ENCODE measurements at places on chromosomes 12 and 14. TPM values are rescaled to one million over a fixed set of nuclear protein-coding genes. Genes with fewer than 3 reads are reported as not detected.

GZMH gene
- 0.30 TPM for polyA plus RNA-seq

GRCh38 chr12:132619386-132620112, 973 bp downstream of the P2RX2 start:
- DNase-seq, result no peak

- DNase-seq, result no peak
These were observed 144.1 kb upstream of the BTG1 start for GRCh38 chr12:92289629-92290349.

PLEKHD1 gene
- polyA plus RNA-seq, result 0.62 TPM

- DNase-seq, result no peak
These were observed 126.6 kb downstream of the ZFP36L1 start for GRCh38 chr14:68666236-68666635.

MYO1A gene
- 0.57 TPM for polyA plus RNA-seq

DNA sequence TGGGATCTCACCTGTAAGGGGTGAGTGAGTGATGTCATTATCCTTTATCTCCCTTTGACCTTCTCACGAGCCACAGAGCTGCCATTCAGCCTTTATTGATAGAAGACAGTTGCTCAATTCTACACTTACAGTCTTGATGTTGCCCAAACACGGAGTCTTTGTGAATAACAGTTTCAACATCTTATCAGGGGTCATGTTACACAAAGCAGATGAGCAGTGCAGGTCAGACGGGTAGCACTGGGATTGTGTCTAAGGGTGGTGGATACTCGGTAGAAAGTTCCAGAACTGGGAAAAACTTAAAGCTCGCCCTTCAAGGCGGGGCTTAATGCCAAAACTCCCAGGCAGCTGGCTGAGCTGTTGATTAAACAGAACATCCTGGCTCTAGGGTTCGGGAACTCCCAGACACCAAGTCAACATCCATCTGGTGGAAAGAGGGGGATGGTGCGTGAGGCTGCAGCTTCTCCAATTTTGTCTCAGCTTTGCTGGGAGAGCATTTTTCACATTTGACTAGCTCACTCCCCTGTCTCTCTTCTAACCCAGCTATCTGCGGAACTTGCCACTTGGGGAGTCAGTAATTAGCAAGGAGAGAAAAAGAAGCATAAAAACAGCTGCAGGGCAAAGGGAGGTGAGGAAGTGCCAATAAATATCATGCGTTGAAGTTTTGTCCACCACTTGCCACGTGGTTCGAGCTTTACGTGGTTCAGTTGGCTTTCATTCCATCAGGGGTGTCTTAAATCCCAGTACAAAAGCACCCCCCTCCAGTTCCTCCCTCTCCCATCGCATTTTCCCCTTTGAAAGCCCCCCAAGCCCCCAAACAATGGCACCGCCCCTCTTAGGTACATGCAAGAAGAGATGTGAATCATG, 31.0 kb downstream of the FOXN4 start:
- DNase-seq, result peak; percentile 67

- no peak for DNase-seq
These were observed 277.9 kb downstream of the SSPN start for GRCh38 chr12:26473291-26473690.

DNA sequence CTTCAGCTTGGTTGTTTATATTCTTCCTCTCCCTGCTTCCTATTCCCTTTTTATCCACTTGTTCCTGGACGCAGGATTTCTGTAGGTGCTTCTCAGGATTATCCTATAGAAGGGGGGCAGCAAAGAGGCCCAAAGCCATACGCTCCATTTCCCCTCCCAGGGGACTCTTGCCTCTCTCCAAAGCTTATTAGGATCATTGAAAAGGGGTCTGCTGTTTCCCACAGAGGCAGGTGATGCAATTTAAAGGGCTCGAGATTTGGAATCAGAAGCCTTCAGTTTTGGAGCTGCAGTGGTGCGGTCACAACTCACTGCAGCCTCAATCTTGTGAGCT, 31.5 kb upstream of the SYNDIG1L start:
- DNase-seq, result no peak

DNA sequence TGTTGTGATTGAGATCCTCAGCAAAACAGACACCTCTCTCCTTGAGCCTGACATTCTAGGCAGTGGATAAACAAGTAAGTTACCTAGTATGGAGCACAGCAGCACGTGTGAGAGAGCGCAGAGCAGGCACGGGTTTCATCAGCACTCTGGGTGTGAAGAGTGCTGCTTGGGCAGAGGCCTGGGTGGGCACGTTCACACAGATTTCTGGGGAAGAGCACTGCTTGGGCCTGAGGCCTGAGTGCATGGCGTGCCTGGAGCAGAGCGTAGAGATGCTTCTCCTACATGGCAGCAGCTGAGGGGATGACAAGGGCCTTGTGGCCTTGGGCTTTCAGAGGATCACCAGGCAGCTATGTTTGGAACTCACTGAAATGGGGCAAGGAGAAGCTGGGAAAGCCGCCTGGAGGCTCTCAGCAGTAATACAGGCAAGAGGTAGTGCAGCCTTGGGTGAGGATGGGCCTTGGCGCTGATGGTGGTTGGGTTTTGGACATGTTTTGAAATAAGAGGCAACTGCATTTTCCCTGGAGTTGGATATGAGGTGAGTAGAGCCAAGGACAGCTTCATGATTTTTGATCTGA, 17.6 kb downstream of the CKB start:
- DNase-seq, result no peak

GRCh38 chr12:18496156-18496555, 234.8 kb downstream of the PIK3C2G start:
- DNase-seq, result no peak

KCNJ8 gene
- 33.8 TPM for polyA plus RNA-seq

DNA sequence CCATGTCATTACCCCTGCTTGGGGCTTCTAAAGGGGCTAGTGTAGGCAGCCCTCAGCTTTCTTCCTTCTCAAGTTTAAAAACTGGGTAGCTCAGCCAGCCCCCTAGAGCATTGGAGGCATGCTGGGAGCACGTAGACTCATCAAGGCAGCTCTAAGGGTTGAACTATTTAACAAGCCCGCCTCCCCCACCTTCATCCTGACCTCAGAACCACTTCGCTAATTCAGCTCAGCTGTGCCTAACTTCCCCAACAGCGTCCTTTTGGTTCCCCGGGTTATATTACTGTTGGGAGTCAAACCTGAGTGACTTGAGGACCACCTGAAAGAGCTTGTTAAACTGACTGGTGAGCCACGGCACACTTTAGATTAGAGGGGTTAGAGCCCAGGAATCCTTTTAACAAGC, 30.1 kb downstream of the MAX start:
- DNase-seq, result no peak
